ENCODE measurements at places on chromosomes 16 and 17. TPM values are rescaled to one million over a fixed set of nuclear protein-coding genes. Genes with fewer than 3 reads are reported as not detected.

MEIOC gene
- polyA plus RNA-seq = 0.55 TPM

VMO1 gene
- polyA plus RNA-seq = 2.1 TPM

LPO gene
- polyA plus RNA-seq = 0.37 TPM

KRT10 gene
- 40.7 TPM for polyA plus RNA-seq

HS3ST3A1 gene
- polyA plus RNA-seq = 0.27 TPM

RNF227 gene
- polyA plus RNA-seq = 3.7 TPM

ATMIN gene
- polyA plus RNA-seq = 31.3 TPM

SLC5A11 gene
- polyA plus RNA-seq = 10.0 TPM

ARL4D gene
- 5.4 TPM for polyA plus RNA-seq

SMIM22 gene
- 75.8 TPM for polyA plus RNA-seq

C16orf46 gene
- polyA plus RNA-seq = 0.93 TPM

MAPT gene
- polyA plus RNA-seq = 10.0 TPM

GOSR1 gene
- 44.1 TPM for polyA plus RNA-seq

HOXB3 gene
- 30.8 TPM for polyA plus RNA-seq

FBXO39 gene
- 1.8 TPM for polyA plus RNA-seq

RAMP2 gene
- polyA plus RNA-seq = 45.9 TPM

KRT28 gene
- polyA plus RNA-seq = not detected

CCDC47 gene
- 104 TPM for polyA plus RNA-seq

SPNS2 gene
- polyA plus RNA-seq = 13.3 TPM

GAST gene
- 0.28 TPM for polyA plus RNA-seq

CLEC3A gene
- 0.36 TPM for polyA plus RNA-seq

EVPL gene
- polyA plus RNA-seq = 63.2 TPM

HOXB1 gene
- 0.07 TPM for polyA plus RNA-seq

Measured in large intestine (tissue), 12 donors.